ENCODE measurements at places on chromosomes 13 and 19. TPM values are rescaled to one million over a fixed set of nuclear protein-coding genes. Genes with fewer than 3 reads are reported as not detected.
A peak's percentile ranks its signal among the peaks of the same experiment; 100 is the strongest.

Gene MAP2K7
- 35.9 TPM for total RNA-seq

Gene FAM216B
- total RNA-seq = not detected

Gene ICAM3
- 89.1 TPM for total RNA-seq

Gene UBE2L5
- not detected for total RNA-seq

Gene PRSS57
- total RNA-seq = not detected

Gene NOVA2
- total RNA-seq = not detected

Gene C19orf67
- total RNA-seq = not detected

Gene MAST3
- 15.0 TPM for total RNA-seq

- no peak for DNase-seq
- no peaks in the 10 kb centered on the region for H3K27me3 ChIP-seq
- no peak overlapping the region for H3K27ac ChIP-seq
Measured at GRCh38 chr19:55704494-55705245, 29.6 kb downstream of the EPN1 start.

DNA sequence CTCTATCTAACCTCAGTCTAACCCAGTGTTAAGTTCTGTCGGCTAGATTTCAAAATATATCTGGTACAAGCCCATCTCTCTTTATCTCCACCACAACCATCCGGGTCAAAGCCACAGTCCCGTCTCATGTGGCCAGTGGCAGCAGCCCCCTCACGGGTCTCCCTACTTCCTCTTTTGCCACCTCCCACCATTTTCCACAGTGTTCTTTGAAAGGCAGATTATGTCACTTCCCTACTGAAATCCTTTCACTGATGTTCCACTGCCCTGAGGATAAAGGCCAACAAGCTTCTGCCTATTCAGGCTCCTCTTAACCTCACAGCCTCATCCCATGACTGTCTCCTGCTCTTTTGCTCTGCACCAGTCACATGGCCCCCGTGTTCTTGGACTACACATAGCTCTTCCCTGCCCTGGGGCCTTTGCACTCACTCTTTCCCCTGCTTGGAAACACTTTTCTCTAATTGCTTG is 117.2 kb downstream of the UBL3 start:
- peaks cover 24% of the 10 kb centered on the region for H3K27me3 ChIP-seq
- H3K4me3 ChIP-seq = no peak overlapping the region
- DNase-seq = no peak
- H3K27ac ChIP-seq = no peak overlapping the region
- H3K4me1 ChIP-seq = no peaks in the 10 kb centered on the region

DNA sequence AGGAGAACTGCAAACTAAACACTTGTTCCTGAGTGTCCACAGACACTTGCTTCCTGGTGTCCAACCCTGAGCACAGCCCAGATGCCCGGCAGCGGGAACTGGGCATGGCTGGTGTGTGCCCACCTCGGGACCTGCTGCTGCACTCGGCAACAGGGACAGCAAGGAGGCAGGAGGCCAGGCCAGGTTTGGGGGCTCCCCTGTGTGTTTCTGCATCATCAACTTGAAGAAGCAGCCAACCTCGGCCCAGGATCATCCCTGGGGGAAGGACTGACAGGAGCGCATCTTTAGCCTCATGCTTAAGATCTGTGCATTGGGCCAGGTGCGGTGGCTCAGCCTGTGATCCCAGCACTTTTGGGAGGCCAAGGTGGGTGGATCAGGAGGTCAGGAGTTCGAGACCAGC is 35.1 kb upstream of the LDLR start:
- no peak overlapping the region for H3K27ac ChIP-seq
- no peaks in the 10 kb centered on the region for H3K27me3 ChIP-seq
- peaks cover 32% of the 10 kb centered on the region for H3K4me1 ChIP-seq
- DNase-seq = no peak
- no peak overlapping the region for H3K4me3 ChIP-seq
- no peaks in the 10 kb centered on the region for H3K36me3 ChIP-seq

DNA sequence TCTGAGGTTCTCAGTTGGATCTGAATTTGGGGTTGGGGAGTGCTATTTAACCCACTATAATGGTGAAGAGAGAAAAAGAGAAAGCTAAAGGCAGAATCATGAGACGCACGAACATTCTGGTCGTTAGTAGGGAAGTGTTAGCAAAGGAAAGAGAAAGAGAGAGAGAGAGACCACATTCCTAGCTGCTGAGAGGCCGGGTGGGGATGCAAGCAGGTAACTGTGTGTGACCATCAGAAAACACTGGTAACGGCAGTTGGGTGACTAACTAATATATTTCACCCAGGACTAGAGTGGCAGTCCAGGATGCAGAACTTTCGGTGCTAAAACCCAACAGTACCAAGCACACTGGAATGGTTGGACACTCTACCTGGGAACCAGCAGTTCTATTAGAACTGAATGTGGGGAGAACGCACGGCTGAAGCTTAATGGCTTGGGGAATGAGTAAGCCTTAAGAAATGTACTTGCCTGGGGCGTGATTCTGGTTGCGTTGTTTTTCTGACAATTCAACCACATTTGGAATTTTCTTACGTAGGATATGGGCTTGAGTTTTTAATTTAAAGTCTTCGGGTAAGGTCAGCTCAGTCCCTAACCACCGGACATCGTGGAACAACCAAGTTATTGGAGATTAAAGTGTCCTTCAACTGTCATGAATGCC is 130.2 kb downstream of the DNAJC15 start:
- no peak for DNase-seq
- H3K27ac ChIP-seq = no peak overlapping the region

- no peak overlapping the region for H3K27ac ChIP-seq
- no peak overlapping the region for H3K4me3 ChIP-seq
- H3K27me3 ChIP-seq = no peaks in the 10 kb centered on the region
- no peaks in the 10 kb centered on the region for H3K36me3 ChIP-seq
- DNase-seq = no peak
Measured at GRCh38 chr19:39307822-39308530, 11.8 kb downstream of the IFNL1 start.

DNA sequence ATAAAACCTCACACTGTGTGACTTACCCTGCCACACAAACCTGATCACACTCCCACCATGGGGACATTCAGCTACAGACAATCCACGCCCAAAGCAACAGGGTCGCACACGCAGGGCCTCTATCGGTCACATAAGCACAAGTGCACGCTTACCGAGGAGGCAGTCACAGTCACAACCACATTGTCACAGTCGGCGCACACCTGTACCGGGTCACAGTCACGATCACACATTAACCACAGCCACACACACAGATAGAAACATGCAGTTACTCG is 579 bp downstream of the ZNF566 start:
- peak overlapping the region; percentile 90 for H3K27ac ChIP-seq
- peaks cover 15% of the 10 kb centered on the region for H3K4me1 ChIP-seq
- no peaks in the 10 kb centered on the region for H3K27me3 ChIP-seq
- peak overlapping the region; percentile 99 for H3K4me3 ChIP-seq
- DNase-seq = no peak

DNA sequence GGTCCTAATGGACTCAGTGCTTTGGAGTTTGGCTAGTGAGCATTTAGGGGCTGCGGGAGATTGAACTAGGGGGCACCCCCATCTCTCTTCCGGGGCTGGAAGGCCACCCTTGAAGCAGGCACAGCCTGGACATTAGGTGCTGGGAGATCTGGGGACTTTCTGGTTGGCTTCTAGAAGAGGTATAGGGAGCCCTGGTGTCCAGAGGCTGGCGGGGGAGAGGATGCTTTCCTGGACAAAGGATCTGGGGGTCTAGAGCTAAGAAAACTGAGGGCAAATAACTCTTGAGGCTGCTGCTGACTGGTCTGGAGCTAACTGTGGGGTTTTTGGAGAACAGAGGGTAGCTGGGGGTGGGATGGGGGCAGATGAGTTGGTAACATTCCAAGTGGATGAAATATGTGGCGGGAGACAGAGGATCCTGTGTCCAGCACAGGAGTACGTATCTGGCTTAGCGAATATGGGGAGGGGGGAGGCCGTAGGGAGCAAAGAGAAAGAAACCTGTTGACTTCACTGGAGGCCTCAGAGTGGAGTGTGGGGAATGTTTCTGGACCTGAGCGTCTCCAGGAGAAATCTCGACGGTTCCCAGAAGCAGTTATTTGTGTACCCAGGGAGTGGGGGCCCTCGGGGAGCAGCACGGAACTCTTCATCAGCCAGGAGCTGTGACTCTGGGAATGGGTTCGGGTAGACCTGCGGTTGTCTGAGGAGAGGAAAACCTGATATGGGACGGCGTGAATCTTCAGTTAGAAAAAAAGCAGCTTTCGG is 1.4 kb downstream of the HNRNPUL1 start:
- DNase-seq = no peak
- H3K4me1 ChIP-seq = peaks cover 34% of the 10 kb centered on the region
- no peaks in the 10 kb centered on the region for H3K27me3 ChIP-seq
- H3K36me3 ChIP-seq = peaks cover 23% of the 10 kb centered on the region
- peak overlapping the region; percentile 82 for H3K4me3 ChIP-seq

DNA sequence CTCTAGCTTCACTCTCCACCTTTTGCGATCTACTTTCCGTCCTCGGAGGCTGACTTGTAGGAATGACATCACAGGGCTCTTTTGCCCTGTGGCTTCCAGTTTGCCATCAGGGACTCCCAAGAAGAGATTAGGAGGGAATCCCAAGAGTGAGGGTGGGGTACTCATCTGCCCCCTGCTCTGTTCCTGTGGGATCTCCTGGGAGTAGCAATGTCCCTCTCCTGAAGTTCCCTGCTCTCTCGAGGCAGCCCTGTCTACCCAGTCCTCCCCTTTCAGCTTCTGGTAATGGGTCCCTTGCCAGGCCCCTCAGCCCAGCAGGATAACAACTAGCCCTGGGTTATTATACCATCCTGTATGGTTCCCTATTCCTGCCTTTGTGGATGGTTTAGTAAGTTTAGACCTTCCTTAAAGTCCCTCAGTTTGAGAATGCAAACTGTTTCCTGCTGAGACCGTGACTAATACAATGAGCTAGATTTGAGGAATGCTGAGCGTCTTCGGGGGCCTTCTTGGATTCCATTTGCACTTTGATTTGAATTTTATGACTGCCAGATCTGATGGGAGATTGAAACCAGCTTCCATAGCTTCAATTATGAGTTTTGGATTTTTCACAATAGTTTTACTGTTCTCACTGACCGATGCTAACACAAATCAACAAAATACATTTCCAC is 73.7 kb upstream of the IPO5 start:
- no peak overlapping the region for H3K27ac ChIP-seq
- no peaks in the 10 kb centered on the region for H3K27me3 ChIP-seq
- H3K36me3 ChIP-seq = no peaks in the 10 kb centered on the region
- no peak overlapping the region for H3K4me3 ChIP-seq
- H3K4me1 ChIP-seq = no peaks in the 10 kb centered on the region

DNA sequence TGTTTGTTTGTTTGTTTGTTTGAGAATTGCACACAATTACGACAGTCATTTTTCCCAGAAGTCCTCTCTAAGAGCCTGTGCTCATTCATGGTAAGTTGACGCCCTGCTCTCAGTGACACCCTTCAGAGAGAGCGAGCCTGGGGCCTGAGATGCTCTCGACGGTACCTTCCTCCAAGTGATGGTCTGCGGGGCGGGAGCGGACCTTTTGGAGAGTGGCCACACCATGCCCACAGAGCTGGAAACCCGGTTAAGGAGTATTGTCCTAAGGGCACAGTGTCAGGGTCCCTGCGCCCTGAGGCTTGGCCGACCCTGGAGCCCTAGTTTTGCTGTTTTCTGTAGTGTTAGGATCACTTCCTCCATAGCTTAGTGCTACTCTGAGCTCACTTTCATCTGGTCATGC is 3.6 kb downstream of the POP4 start:
- H3K36me3 ChIP-seq = peaks cover 45% of the 10 kb centered on the region
- peak overlapping the region; percentile 41 for H3K27ac ChIP-seq
- DNase-seq = no peak

GRCh38 chr19:29805031-29805965 is 6.5 kb upstream of the CCNE1 start:
- no peak overlapping the region for H3K27ac ChIP-seq
- DNase-seq = no peak

GRCh38 chr19:531753-532560 is at the start of gene CDC34:
Gene CDC34 (plus strand): TSS chr19:531760. CDS start chr19:531932, 172 bp downstream.
- H3K27me3 ChIP-seq = no peaks in the 10 kb centered on the region
- H3K36me3 ChIP-seq = peaks cover 5% of the 10 kb centered on the region
- peaks cover 19% of the 10 kb centered on the region for H3K4me1 ChIP-seq
- no peak for DNase-seq
- H3K4me3 ChIP-seq = peak within 1 kb of the TSS; percentile 78

DNA sequence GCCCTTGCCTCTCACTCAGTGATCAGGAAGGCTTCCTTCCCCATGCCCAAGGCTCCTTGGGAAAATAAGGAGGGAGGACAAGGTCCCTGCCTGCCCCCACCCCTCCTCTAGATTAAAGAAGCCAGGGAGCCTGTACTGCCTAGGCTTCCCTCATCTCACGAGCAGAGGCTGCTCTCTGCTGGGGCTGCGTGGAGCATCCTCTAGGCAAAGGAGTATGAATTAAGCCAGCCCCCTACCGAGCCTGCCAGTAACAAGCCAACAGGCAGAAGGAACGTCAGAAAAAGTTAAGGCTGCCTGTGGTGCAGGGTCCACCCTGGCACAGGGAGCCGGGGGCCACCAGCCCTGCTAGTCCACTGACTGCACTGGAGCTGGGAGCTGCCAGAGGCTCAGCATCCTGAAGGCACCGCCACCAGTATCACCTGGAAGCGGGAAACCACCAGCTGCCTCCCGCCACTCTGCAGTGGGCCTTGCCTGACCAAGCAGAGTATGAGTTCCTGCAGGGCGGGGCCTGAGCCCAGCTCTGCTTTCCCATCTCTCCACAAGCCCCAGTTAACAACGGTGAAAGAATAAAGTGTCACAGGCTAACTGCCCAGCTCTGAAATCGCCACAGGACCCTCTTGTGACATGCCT is 6.8 kb downstream of the NAPA start:
- H3K4me1 ChIP-seq = peaks cover 20% of the 10 kb centered on the region
- H3K27me3 ChIP-seq = no peaks in the 10 kb centered on the region
- H3K36me3 ChIP-seq = peaks cover 21% of the 10 kb centered on the region
- H3K27ac ChIP-seq = no peak overlapping the region

DNA sequence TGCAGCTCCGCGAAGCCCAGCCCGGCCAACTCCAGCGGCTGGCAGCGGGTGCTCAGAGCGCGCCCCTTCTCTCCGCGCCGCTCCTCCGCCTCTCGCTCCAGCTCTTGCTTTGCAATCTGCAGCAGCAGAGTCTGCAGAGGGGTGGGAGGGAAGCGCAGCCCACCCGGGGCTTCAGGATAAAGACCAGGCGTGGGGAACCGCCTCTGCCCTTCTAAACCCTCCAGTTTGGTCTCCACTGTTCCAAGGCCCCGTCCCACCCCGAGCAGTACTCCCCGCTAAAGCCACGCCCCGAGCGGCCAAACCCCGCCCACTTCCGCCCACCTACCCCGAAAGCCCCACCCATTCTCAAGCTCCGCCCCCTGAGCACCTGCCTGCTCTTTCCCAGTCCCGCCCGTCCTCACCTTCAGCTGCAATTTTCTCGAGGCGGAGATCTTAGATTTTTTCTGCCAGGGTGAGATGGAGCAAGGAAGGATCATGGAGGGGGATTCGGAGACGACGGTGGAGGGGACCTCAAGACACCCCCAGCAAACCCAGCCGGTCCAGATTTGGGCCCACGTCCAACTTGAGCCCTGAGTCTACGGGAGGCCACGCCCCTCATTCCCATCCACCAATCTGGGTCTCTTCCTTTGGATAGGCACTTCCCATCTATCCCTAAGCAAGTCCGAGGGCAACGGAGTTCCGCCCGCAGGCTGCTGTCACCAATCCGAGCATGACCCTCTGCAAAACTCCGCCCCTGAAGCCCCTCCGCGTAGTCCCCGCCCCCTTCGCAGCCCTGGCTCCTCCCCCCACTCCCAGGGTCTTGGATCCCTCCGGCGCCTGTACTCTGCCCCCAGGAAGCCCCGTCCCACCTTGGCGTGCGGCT is 1.1 kb downstream of the TNNI3 start:
- peaks cover 26% of the 10 kb centered on the region for H3K4me1 ChIP-seq
- H3K27ac ChIP-seq = peak overlapping the region; percentile 47
- peaks cover 5% of the 10 kb centered on the region for H3K27me3 ChIP-seq
- no peaks in the 10 kb centered on the region for H3K36me3 ChIP-seq
- H3K4me3 ChIP-seq = no peak overlapping the region

GRCh38 chr13:73138276-73138637 is 79.5 kb downstream of the KLF5 start:
- no peaks in the 10 kb centered on the region for H3K4me1 ChIP-seq
- H3K27ac ChIP-seq = no peak overlapping the region
- H3K4me3 ChIP-seq = no peak overlapping the region
